ENCODE measurements at places on chromosomes 4 and X.

DNA sequence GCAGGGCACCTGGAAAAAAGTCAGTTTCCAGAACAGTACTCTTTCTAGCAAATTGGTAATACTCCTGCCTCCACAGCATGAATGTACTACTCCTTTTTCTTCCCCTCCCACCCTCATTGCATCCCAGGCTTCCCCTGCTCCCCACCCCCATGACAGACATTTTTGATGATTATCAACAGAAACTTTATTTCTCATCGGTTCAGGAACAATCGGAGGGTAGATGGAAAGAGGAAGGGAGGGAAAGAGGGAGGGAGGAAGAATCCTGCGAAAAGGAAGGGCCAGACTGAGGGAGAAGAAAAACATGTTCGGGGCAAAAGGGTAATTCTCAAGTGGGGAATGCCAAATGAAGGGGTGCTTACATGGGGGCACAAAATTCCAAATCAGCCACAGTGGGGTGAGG lies 705 bp upstream of the CXorf65 start:
- DNase-seq = no peak

GRCh38 chr4:105060628-105061027 lies 86.0 kb upstream of the TET2 start:
- no peak for DNase-seq

GRCh38 chr4:164485136-164485535 lies 268.8 kb upstream of the SMIM31 start:
- no peak for DNase-seq

DNA sequence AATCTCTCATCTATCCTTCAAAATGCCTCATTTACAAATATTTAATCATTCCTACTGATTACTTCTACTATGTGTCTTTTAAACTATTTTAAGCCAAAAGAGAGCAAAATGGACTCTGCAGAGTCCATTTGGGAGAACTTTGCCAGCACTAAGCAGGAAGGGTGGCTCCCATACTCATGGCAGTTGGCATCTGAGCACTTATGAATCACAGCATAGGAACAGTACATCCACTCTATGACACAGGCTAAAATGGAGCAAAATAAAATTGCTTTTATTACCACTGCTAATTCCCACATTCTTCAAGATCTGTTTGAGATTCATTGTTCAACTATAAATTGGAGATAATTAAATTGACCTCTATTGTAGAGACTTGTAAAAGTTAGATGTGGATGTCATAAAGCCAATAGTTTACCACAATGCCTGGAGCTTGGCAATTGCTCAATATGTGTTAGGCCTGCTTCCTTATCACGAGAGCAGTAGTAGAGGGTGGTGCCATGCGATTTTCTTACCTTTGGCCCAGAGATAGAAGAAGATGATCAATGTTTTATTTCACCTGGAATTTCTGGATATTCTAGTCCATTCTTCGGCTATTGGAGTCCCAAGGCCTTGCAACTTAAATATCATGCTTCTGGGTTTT lies 19.1 kb downstream of the HPGD start:
- DNase-seq = no peak

DNA sequence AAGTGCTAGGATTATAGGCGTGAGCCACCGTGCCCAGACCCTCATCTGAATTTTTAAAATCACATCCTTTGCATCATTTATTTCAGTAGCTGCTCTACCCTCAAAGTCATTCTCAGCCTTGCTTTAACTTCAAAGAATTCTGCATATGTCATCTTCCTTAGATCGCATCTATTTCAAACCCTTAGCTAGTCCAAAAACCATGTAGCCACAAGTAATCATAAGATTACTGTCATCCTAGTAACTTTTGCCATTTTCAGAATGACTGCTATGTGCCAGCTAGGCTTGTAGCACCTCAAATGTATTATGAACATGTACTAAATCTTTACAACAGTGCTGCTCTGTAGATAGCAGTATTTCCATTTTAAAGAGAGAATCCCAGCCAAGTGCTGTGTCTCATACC lies 45.5 kb upstream of the KLF3 start:
- DNase-seq = no peak

DNA sequence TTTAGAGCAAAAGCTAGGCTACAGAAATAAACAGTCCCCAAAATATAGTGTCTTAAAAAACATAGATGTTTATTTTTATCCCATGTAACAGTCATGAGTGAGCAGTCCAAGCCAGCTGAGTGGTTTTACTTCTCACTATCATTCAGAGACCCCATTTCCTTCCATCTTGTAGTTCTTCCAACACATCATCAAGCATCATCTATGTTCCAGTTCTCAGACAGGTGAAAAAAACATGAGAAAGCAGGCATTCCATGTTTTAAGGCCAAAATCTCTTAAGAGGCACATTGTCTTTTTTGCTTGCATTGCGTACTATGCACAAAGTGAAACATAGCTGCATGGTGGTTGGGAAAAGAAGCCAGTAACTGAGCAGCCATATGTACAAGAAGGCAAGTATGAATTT lies 128.6 kb downstream of the ATOH1 start:
- no peak for DNase-seq

- DNase-seq = no peak
Observed at GRCh38 chr4:19349416-19349815, 902.3 kb upstream of the SLIT2 start.

DNA sequence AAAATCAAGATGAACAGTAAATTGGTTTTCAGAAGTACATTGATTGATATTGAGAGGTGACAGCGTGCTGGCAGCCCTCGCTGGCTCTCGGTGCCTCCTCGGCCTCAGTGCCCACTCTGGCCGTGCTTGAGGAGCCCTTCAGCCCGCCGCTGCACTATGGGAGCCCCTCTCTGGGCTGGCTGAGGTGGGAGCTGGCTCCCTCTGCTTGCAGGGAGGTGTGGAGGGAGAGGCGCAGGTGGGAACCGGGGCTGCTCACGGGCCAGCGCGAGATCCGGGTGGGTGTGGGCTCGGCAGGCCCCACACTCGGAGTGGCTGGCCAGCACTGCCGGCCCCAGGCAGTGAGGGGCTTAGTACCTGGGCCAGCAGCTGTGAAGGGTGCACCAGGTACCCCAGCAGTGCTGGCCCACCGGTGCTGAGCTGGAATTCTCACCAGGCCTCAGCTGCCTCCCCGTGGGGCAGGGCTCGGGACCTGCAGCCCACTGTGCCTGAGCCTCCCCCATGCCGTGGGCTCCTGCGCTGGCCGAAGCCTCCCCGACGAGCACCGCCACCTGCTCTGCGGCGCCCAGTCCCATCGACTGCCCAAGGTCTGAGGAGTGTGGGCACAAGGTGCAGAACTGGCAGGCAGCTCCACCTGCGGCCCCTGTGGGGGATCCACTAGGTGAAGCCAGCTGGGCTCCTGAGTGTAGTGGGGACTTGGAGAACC lies 25.2 kb downstream of the RAP2C start:
- no peak for DNase-seq

DNA sequence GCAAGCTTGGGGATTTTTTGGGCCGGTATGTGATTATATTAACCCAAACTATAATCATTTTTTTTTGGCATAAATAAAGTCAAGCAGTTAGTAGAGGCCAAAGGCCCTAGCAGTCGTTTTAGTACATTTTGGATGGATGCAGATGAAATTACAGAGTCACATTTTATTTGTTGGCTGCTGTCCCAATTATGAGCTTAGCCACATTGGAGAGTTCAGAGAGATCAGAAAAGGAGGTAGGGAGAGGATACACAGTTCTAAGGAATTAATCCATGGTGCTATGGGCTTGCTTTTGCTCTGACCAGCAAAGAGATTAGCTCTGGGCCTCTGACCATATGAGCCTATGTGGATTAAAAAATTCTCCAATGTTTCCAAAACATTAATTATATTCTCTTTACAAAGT lies 395.1 kb downstream of the RAPGEF2 start:
- no peak for DNase-seq

DNA sequence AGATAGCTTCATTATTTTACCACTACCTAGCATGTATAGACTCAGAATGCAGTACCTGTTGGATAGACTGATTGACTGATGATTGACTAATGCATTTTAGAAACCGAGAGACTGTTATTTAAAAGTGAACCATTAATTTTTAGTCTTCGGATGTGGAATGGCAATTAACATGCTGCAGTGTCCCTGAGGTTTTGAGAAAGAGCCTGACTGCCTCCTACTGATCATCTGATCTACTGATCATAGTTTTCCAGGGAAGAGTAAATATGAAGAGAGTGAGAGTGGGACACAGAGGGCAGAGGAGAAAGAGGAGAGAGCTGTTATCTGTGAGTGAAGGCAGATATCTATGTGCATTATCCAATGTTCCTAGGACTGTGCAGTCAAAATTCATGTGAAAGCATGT lies 764.7 kb downstream of the TRIML1 start:
- no peak for DNase-seq

DNA sequence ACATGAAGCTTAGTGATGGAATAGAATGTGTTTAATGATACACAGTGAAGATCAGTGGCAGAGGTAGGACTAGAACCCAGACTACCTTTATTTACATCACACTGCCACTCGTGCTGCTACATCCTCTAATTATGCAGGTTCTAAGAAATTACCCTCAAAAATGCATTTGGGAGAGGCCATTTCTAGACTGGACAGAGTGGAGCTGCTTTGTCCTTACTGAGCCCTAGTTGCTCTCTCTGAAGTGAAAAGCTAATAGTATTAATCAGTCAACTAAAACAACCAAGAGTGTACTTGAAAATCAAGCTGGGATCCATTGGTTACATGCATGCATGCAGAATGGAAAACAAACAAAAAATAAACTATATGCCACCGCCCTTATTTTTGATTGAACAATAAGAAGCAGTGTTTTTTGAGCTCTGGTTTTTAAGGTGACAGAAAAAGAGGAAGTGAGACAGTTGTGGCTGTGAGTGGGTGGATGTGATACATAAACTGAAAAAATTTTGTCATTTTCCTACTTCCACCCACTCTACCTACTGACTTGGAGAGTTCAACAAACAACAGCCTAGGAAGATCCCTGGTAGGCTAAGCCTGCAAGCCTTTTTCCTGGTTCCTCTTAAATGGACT lies 6.8 kb upstream of the VSIG4 start:
- DNase-seq = no peak

- DNase-seq = peak; percentile 74
Observed at GRCh38 chrX:115023139-115023538, 5.7 kb upstream of the IL13RA2 start.

GRCh38 chr4:128603081-128603480 lies 206.4 kb upstream of the JADE1 start:
- DNase-seq = no peak

GRCh38 chr4:19358015-19358414 lies 893.7 kb upstream of the SLIT2 start:
- peak; percentile 24 for DNase-seq

DNA sequence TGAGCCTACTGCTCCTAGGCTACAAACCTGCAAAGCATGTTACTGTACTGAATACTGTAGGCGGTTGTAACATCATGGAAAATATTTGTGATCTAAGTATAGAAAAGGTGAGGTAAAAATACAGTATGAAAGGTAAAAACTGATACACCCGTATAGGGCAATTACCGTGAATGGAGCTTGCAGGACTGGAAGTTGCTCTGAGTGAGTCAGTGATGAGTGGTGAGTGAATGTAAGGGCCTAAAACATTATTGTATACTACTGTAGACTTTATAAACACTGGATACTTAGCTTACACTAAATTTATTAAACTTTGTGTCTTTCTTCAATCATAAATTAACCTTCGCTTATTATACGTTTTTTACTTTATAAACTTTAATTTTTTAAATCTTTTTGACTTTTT lies 3.7 kb downstream of the KIF4A start:
- no peak for DNase-seq

GRCh38 chr4:83772685-83773084 lies 236.8 kb downstream of the GPAT3 start:
- no peak for DNase-seq

- no peak for DNase-seq
Observed at GRCh38 chr4:152232271-152232670, 303.6 kb downstream of the FBXW7 start.

GRCh38 chr4:55912249-55912648 lies 36.5 kb upstream of the CEP135 start:
- DNase-seq = no peak

GRCh38 chrX:105302246-105302645 lies 81.8 kb upstream of the TEX13A start:
- DNase-seq = no peak

DNA sequence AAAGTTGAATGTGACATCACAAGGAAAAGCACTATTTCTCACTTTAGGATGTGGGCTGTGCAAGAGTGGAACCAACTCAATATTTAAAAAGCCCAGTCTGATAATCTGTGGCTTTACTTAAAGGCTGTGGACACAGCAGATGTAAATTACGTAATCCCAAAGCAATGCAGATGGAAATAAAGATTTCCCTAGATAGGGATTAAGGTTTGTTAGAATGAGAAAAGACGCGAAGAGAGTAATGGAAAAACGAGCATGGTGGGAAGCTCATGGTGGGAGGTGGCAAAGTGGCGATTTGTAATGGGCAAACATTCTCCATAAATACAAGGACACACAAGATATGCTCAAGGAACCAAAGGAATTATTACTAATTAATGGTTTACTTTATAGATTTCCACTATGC lies 985.5 kb downstream of the FSTL5 start:
- DNase-seq = no peak

- no peak for DNase-seq
Observed at GRCh38 chr4:5899881-5900280, 7.0 kb upstream of the CRMP1 start.

DNA sequence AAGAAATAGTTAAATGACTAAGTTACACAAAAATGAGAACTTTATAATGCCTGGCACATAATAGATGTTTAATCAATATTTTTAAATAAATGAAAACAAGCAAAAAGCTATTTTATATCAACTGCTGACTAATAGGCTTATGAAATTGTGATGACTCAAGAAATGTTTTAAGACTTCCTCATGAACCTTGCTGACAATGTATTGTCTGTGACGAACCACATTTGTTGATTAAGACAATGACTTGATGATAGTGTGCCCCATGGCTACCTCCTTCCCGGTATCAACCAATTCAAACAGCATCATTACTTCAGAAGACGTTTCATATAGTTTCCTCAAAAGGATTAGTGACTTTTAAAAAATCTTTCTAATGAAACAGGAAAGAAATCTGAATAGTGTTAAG lies 7.9 kb downstream of the CXCL6 start:
- peak; percentile 81 for DNase-seq

DNA sequence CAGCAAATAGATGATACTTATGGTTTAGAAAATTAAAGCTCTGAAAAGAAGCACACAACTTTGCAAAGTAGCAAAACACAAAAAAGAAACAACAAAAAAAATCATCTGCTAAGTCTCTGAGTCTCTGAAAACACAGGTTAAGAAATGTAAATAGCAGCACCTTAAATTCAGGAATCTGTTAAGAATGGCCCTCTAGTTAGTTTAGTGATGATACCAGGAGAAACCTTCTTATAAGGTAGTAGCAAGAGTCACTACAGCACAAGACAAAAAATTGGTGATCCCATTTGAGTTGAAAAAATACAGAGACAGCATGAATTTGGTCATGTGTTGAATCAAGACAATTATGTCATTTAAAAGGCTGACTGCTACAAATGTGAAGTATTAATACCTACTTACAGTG lies 308.2 kb upstream of the ADGRL3 start:
- no peak for DNase-seq
